Esophagus muscularis mucosa (tissue), 4 donors: ENCODE measurements at places on chromosomes 11 and 22. TPM values are rescaled to one million over a fixed set of nuclear protein-coding genes. Genes with fewer than 3 reads are reported as not detected.

Gene FBLN1
- total RNA-seq, result 355 TPM

Gene P2RX6
- 0.40 TPM for total RNA-seq

Gene SLC35E4
- total RNA-seq, result 12.6 TPM

Gene TEX54
- total RNA-seq, result not detected

Gene GGT5
- total RNA-seq, result 42.6 TPM

Gene RIC3
- total RNA-seq, result 12.8 TPM

Gene RIC8A
- total RNA-seq, result 135 TPM

Gene KCNQ1
- total RNA-seq, result 5.9 TPM
